Central memory CD4-positive, alpha-beta T cell (primary cell): ENCODE measurements at places on chromosomes 11 and 22.

- no peak for DNase-seq
Measured at GRCh38 chr11:8317159-8317558, 53.5 kb upstream of the LMO1 start.

GRCh38 chr11:83836065-83836464, 549.9 kb upstream of the CCDC90B start:
- DNase-seq, result no peak

DNA sequence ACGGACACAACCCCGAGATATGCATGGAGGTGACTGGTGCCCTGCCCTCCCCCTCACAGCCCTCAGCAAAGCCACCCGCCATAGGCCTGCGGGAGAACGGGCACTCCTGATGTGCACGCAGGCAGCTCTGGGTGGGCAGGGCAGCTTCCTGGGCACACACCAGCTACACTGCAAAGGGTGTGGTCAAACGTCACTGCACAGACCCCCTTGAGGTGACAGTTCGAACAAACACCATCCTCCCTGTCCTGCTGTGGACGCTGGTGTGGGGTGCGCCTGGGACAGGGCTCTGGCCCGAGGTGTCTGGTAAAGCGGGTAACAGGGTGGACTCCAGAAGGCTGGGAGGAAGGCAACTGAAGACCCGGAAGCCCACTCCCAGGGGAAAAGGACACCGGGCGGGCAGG, 21.9 kb upstream of the MOB2 start:
- no peak for DNase-seq

DNA sequence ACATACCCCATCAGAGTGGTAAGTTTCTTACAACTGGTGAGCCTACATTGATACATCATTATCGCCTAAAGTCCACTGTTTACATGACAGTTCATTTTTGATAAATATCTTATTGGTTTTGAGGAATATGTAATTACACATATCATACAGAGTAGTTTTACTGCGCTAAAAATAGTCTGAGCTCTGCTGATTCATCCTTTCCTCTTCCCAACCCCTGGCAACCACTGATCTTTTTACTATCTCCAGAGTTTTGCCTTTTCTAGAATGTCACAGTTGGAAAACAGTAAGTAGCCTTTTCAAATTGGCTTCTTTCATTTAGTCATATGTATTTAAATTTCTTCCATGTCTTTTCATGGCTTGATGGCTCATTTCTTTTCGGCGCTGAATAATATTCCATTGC, 112.8 kb downstream of the LARGE1 start:
- no peak for DNase-seq

GRCh38 chr11:64724863-64725532, 2.0 kb upstream of the NRXN2 start:
- DNase-seq, result no peak

GRCh38 chr22:34804604-34805003, 261.4 kb upstream of the ISX start:
- DNase-seq, result no peak

- no peak for DNase-seq
Measured at GRCh38 chr11:73047773-73048371, 94.2 kb downstream of the FCHSD2 start.

DNA sequence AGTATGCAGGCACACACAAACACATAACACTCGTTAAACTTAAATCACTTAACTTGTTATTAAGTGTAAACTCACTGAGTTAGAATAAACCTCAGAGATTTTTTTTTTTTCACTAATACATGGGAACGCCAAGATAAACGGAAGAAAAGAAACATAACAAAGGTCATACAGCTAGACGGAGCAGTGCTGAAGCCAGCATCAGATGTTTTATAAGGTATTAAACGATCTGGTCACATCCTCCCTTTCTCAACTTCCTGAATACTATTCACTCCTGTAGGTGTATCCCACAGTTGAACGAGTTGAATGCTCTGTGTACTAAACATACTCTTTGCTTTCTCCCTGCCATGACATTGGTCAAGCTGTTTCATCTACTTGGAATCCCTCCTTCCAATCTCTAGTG, 212.0 kb downstream of the SWAP70 start:
- DNase-seq, result no peak

DNA sequence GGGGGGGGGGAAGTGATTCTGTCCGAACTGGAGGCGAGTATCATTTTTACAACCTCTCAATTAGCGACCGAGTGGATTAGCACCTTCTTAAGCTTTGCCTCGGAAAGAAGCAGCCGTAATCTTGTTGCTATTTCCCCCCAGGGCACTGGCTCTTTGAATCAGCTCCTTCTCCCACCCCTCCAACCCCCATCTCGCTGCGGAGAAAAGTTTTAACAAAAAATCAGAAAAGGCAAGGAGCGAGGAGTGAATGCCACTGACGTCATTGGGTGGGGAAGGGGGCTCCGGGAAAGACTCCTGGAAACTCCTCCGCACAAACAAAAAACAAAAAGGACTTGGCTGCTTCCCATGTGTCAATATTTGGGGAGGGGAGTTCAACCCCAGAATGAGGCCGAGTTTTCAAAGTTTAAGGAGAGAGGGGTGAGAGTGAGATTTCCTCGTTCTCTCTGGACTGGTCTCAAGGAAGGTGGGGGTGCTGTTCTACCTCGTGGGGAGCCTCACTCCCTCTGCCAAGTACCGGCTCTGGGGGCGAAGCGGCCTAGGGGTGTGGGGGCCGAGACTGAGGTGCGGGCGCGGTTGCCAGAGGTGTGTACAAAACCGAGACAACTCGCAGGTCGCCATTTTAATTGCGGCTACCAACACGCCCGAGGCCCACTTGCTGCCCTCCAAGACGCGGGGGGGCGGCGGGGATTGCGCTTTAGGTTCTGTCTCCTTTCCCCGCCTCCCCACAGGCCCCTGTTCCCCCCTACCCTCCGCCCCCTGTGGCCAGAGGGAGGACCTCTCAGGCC, 2.5 kb upstream of the PAX6 start:
- no peak for DNase-seq

GRCh38 chr11:31747581-31747980, 63.5 kb downstream of the PAX6 start:
- DNase-seq, result no peak

GRCh38 chr11:123083623-123084029, 21.7 kb upstream of the HSPA8 start:
- DNase-seq, result peak; percentile 64

- DNase-seq, result no peak
Measured at GRCh38 chr11:94424662-94425061, 23.4 kb upstream of the GPR83 start.

GRCh38 chr11:5107285-5107684, 30.9 kb downstream of the OR52A5 start:
- no peak for DNase-seq

DNA sequence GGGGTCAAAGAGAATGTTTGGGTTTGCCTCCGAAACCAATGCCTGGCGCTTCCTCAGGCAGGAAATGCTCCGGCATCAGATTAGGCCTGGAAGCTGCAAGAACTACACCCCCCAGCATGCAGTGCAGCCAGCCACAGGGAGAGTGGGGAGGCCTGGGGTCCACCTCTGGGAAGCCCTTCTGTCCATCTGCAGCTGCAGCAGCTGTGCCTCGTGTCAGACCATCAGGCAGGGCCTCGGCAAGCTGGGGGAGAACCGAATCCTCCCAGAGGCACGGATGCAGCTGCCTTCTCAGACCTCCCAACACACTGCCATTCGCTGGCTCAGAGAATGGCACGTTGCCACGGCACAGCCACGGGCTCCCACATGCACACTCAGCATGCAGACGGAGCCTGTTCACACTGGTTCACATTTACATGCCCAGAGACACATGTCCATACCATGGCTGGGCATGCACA, 57.4 kb downstream of the NECTIN1 start:
- no peak for DNase-seq

- DNase-seq, result no peak
Measured at GRCh38 chr22:27609451-27609888, 192.1 kb downstream of the MN1 start.

- no peak for DNase-seq
Measured at GRCh38 chr22:39815932-39816331, 77.6 kb downstream of the ENTHD1 start.

DNA sequence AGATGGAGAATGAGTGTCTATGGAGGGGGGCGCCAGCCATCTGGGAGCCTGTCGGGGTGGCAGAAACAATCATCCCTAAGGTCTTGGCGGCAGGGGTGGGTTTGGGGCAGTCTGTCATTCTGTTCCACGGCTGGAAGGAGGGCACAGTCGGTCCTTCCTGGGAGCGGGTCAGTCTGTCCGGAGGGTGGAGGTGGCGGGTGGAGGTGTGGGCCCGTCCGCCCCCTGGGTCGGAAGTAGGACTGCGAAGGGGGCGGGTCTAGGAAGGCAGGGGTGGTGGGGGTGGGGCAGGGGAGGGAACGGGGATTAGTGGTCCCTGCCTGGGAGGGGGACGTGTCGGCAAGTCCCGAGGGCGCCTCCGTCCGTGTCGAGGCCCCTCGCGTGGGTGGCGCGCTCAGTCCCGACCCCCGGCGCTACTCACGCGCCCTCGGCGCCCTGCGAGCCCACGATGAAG, 461 bp downstream of the TBC1D10A start:
- no peak for DNase-seq

GRCh38 chr11:80846979-80847378, 1406.1 kb upstream of the TENM4 start:
- DNase-seq, result no peak

- no peak for DNase-seq
Measured at GRCh38 chr11:118406599-118407166, 5.3 kb downstream of the ATP5MG start.

DNA sequence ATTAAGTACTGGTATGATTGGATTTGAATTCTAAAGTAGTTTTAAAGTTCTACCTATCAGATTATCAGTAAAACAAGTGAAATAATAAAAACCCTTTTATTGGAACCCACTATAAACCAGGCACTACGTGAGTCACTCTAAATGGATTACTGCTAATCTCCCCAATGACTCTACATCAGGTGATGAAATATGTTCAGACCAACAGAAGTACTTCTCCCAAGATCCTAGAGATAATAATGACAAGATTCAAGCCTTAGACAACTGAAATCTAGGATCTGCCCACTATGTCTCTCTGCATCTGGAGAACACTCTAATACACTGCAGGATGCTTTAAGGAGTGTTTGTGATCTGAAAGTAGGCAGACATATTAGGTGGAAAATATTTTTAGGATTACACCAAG, 652.1 kb upstream of the CHORDC1 start:
- no peak for DNase-seq

DNA sequence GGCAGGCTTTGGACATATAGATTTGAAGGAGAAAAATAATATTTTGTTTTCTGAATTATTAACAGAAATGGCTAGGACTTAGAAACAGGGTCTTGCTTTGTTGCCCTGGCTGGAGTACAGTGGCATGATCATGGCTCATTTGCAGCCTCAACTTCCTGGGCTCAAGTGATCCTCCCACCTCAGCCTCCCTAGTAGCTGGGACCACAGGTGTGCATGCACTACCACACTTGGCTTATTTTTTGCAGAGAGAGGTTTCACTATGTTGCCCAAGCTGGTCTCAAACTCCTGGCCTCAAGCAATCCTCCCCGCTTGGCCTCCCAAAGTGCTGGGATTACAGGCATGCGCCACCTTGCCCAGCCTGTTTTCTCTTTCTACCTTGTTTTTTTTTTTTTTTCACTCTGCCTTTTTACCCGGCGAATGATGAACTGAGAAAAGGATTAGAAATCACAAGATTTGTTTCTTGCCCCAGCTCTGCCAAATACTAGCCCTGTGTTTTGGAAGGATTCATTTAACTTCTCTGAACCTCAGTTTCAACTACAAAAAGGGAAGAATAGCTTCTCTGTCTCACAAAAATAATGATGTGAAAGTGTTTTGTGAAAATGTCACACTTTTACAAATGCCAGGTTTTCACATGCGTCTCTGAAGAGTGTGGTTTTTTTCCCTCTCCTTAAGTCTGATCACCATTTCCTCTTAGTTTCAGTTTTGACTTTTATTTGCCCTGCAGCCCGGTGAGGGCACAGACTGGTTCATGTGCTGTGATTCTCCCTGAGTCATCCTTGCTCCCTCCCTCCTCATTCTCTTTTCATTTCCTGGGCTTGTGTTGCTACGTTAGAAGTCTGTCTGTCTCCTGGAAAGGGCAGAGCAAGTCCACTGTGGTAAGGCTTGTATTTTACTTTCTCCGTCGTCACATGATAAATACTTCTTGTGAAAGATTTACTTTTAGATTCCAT, 67.7 kb downstream of the BCL2L13 start:
- DNase-seq, result peak; percentile 17

GRCh38 chr22:50253046-50253915, 2.2 kb upstream of the HDAC10 start:
- DNase-seq, result no peak

DNA sequence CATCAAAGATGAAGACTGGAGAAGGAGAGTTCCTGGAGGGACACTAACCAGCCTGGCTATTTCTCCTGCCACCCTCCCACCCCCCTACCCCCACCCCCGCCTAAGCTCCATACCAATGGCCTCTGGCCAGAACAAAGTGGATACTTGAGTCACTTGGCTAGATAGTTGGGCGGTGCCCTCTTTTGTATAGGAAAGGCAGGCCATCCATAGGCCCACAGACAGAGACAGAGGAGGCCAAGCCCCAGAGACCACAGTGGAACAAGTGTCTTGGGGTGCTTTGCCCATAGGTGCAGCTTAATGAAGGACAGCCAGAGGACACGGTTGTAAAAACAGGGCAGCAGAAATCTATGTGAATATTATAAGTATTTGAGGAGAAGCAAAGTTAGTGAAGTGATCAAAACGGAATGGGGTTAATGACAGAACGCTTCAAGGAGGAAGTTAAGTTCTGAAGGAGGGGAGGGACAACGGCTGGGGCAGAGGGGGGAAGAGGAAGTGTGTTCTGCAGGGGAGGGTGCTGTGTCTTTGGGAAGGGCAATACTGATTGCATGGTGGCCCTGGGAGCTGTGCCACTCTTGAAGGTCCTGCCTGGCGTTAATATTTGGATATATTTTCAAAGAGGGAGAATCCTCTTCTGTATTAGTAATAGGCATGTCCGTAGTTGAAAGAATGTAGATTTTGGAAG, 32.7 kb downstream of the FLI1 start:
- DNase-seq, result peak; percentile 67

- no peak for DNase-seq
Measured at GRCh38 chr22:43733138-43733537, 79.0 kb downstream of the EFCAB6 start.

DNA sequence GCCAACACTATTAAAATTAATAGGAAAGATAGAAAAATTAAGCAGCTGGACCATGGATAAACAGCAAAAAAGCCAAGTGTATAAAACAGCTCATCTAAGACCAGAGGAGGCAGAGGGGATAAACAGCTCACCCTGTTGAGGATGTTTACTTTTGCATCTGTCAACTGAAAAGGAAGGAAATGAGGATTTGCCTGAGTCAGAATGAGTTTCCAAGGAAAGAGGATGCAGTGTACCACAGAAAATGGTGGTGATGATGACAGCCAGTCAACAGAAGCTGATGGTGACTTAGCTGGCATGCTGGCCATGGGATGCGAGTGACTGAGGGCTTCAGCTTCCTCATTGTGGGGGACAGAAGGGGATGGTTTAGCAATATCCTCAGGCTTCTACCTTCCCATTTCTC, 183.5 kb downstream of the KIRREL3 start:
- DNase-seq, result no peak

- no peak for DNase-seq
Measured at GRCh38 chr22:32048069-32048468, 5.0 kb downstream of the SLC5A1 start.
